ENCODE measurements at places on chromosomes 6 and 20.

- no peak for DNase-seq
These were observed 19.7 kb upstream of the SLC22A3 start for GRCh38 chr6:160328447-160328846.

DNA sequence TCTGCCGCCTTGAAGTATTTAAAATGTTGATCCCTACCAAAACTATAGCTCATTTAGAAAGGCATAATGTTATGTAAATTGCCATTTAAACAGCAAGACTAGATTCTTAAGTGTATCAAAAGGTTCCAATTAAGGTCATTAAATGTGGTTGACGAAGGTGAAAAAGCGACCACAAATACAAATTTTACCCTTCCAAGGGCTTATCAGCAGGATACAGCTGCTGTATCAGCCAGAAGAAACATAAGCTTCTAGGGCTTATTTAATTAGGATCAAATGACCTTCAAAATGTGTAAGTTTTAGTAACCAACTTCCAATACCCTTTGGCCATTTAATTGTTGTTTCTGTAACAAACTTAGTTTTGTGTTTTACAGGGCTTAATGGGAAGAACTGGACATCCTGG is 139.9 kb downstream of the COL9A1 start:
- no peak for DNase-seq

DNA sequence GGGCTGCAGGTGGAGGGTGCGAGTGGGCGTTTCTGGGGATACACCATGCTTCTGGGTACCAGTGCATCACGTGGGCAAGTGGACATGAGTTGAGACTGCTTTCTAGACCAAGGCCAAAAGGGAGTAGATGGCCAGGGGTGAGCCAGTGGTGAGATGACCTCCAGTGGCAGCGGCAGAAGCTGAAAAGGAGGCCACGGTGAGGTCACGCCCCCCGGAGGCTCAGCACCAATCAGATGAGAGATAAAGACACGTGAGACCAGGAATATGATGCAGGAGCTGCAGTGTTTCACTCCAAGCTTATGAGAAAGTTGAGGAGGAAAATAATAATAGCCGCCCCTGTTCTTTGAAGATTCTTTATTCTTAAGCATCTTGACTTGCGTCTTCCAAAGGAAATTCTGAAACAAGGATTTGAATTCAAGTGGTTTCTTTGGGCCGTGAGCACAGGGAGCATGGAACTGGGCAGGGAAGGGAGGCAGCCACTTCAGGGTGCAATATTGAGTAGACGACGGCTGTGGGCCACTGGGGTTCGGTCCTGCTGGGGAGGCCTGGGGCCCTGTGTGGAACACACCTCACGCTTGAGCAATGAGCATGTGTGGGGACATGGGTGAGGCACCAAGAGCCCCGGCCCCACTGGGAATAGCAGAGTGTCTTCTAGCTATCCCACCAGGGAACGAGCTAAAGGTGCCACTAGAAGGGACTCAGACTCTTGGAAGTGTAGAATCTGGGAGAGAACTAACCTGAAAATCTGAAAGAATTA is 156.7 kb upstream of the LRFN2 start:
- DNase-seq = no peak

DNA sequence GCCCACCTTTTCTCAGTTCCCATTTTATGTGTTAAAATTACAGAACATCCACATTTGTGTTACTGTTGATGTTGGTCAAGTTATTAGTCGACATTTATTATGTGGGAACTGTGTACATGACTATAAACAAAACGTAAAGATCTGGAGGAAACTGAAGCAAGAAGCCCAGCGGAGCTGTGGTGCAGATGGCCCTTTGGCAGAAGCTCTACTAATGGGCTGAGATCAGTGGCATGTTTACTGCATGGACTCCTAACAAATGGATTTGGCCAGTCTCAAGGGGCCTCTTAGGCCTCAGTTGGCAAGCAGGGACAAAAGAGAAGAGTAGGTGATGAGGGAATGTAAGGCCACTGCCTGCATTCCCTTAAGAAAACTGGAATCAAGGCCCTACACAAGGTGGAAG is 282.1 kb upstream of the TCF21 start:
- DNase-seq = no peak

DNA sequence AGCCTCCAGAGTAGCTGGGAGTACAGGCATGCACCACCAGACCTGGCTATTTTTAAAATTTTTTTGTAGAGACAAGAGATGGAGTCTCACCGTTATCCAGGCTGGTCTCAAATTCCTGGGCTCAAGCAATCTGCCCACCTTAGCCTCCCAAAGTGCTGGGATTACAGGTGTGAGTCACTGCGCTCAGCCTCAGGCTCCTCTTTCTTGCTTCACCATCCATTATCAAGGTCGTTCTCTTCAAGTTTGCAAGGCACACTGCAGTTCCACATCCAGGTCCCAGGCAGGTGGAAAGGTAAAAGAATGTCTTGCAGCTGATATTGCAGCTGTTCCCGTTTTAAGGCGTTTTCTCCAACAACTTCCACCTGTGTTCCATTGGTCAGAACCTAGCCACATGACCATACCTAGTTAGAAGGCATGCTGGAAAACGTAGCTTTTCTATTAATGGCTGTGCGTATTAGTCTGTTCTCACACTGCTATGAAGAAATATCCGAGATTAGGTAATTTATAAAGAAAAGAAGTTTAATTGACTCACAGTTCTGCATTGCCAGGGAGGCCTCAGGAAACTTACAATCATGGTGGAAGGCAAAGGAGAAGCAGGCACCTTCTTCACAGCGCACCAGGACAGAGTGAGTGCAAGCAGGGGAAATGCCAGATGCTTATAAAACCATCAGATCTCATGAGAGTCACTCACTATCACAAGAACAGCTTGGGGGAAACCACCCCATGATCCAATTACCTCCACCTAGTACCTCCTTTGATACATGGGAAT is 51.7 kb downstream of the PCNA start:
- DNase-seq = no peak

- DNase-seq = no peak
These were observed at the start of gene ECT2L for GRCh38 chr6:138795809-138796603. Gene ECT2L, plus strand, starts transcription at chr6:138796087. Its CDS starts 17,188 bp downstream, at chr6:138813275.

DNA sequence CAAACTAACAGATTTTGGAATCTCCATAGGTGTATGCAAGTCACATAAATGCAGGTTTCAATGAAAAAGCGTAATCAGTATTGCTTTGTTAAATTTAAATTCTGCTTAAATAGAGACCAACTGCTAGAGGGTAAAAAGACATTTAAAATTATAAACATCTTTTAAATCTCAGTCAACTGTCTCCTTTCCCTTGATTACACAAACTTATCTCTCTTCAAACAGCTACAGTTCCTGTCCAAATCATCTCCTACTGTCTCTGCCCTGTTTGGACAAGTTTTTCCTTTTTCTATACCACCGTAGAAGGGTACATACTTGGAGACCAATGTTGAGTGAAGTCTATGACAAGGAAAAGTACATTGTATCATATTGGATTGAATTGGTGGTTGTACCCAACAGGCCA is 43.5 kb downstream of the AGPAT4 start:
- DNase-seq = no peak

DNA sequence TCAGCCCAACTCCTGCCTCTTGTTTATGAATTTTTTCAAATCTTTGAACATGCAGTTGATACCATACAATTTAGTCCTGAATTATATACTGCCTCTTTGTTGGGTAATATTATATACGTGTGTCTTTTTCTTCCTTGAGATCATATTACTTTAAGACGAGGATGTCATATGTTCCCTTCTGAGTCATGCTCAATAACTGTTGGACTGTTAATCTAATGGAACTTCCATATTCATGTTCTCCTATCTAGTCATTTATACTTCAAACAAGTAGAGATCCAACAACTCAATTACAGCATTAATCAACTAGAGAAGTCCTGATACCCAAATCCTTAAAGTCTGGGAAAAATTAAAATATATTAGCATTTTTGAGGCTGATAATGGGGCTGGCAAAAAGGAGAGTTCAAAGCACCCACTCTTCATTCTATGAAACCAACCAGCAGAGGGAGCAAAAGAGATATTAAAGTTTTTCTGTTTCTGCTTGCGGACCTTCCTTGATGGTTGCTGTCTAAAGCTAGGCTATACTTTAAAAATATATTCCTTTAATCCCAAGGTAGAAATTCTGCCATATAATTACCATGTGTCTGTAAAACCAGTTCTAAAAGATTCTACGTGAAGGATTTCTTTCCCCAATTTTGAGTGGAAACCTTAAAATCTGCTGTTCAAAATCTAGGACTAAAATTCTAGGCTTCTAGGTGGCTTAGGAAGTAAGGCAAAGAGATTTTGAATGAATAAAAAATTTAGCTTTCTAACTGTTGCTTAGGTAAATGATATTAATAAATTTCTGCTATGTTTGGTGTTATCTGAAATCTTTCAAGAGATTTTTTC is 498.9 kb downstream of the BCKDHB start:
- peak; percentile 11 for DNase-seq

DNA sequence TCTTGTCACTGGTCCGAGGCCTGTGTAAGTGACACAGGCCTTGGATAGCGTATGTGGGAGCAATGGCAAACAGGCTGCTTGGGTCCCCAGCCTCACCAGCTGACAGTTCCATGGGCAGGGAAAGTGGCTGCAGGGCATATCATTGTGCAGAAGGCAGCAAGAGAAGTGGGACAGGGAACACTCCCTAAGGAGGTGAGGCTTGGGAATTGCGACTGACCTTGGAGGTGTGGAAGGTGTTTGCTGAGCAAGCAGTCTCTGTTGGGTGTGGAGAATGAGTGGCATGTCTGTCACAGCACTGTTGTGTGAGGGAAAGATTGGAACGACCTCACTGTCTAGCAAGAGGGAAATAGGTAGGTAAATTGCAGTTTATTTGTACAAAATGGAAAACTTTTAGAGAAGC is 16.8 kb downstream of the POFUT1 start:
- DNase-seq = no peak

DNA sequence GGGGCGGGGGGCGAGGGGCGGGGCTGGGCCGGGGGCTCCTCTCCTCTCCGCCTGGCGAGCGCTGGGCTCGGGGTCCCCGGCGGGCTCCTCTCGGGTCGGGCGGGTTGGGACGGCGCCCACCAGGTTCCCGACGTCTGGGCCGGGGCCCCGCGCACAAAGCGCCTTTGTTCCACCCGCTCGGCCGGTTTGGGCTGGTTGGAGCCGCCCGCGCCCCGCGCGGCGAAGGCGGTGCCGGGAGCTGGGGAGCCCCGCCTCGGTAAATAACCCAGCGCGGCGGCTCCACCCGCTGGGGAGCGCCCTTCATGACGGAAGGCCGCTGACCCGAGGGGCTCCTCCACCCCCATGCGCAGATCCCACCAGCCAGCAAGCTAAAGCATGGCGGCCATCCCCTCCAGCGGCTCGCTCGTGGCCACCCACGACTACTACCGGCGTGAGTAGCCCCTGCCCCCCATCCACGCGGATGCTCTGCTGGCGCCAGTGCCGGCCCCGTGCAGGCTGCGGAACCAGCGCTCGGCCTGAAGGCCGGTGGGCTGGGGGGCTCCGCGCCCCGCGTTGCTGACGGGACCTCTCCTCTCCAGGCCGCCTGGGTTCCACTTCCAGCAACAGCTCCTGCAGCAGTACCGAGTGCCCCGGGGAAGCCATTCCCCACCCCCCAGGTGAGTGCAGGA is 503 bp downstream of the PPDPF start:
- DNase-seq = peak; percentile 72

DNA sequence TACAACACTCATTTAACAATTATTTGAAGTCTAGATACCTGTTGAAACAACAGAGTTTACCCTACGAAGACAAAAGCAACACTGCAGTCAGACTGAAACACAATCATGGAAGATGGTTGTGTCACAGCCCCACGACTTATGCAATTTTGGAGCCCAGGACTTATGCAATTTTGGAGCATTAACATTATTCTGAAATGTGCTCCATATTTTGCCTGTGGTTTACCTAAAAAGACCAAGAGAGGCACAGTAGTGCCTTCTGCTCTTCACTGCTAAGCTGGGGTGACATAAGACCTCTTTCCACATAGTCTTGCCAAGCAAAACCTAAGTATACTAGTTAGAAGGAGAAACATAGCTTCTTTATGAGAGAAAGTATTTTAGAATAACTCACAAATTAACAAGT is 216.5 kb downstream of the PTPRK start:
- DNase-seq = no peak

DNA sequence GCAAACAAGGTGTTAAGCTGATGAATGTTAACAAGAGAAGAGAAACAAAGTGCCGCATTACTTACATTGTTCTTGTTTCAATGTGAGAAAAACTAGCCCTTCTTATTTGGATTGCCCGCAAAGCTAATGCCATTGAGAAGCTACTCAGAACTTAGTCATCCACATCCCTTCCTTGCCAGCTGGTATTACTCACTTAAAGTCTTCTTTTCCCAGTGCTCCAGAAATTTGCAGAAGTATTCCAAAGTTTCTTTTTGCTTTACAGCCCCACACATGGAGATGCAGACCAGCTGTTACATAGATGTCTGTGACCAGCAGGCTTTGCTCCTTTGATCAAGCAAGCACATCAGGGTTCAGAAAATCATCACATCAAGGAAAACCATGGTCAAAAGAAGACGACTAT is 529.0 kb downstream of the TBC1D32 start:
- DNase-seq = no peak

DNA sequence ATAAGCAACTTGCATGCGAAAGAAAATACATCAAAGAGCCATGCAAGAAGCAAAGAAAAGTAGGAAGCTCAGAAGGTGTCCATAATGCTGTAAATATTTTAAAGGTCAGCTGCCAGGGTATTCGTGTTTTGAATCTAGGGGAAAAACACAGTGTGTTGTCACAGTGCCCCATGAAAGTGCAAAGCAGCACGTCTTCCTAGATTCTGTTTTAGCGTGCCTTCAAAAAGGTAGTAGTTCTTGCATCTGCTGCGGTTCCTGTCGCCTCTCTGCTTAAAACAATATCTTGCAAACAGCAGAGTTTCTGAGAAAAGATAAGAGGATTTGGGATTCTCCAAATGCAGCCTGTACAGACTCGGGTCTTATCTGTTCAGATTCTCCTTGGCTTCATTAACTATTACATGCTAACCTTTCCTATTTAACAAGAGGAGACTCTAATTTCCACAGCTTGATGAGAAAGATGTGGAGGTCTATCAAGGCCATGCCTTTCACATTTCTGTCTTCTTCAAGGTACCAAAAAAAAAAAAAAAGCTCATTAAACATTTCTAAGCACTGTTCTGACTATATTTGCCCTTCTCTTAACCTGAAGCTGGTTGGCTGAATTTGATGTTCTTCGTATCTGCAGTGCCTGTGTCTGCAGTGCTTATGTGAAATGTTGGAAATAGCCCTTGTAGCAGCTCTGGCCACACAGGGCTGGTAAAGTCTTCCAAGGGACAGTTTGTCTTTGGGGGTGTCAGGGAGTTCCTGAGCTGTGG is 297.5 kb downstream of the ADGB start:
- no peak for DNase-seq

DNA sequence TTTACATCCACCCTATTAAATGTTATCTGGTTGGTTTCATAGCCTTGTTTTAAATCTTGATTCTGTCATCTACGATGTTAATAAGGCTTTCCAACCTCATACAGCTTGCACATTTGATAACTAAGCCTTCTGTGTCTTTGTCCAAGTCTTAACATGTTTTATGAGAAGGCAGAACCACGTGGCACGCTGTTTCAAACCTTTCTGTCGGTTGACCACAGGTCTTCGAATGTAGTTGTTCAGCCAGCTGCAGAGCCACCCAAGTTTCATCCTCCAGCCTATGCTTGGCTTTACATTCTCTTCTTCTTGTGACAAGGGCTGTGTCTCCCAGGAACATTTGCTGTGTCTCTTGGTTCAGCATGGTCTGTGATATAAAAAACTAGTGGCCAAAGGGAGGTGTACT is 15.7 kb upstream of the SGK2 start:
- no peak for DNase-seq

All from activated CD4-positive, alpha-beta T cell treated with anti-CD3 and anti-CD28 coated beads, Interleukin-2, Interleukin-4, amounts not matched to agents 100 ng/mL and 50 ng/mL, durations not matched to agents 16 hours and 8 hours (primary cell).